ENCODE measurements at places on chromosomes 4 and X.

GRCh38 chr4:96134806-96135205 lies 294.9 kb downstream of the PDHA2 start:
- no peaks in the 10 kb centered on the region for H3K36me3 ChIP-seq
- no peak for DNase-seq
- H3K4me3 ChIP-seq = no peak overlapping the region
- H3K4me1 ChIP-seq = no peaks in the 10 kb centered on the region

DNA sequence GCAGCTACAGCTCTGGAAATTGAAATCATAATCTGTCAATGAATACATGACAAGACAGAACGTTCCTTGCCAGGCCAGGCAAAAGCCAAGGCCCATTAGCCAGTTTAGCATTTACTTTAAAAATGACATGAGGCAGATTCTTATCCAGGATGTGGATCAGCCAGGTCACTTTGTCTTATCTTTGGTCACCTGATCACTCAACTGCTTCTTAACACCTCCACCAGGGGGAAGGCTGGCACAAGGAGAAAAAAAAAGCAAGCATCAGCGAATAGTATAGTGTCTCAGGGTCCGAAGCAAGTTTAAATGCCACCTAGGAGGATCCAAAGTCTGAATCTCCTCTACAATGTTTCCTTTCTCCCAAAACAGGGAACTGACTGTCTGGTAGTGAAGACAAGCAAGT lies 18.8 kb downstream of the ATP1B4 start:
- H3K4me1 ChIP-seq = no peaks in the 10 kb centered on the region
- no peak for DNase-seq
- no peaks in the 10 kb centered on the region for H3K36me3 ChIP-seq
- H3K27ac ChIP-seq = no peak overlapping the region
- peaks cover 9% of the 10 kb centered on the region for H3K27me3 ChIP-seq

GRCh38 chrX:123189338-123189737 lies 5.3 kb downstream of the GRIA3 start:
- H3K27ac ChIP-seq = no peak overlapping the region
- DNase-seq = no peak
- no peak overlapping the region for H3K4me3 ChIP-seq
- no peaks in the 10 kb centered on the region for H3K4me1 ChIP-seq
- peaks cover 13% of the 10 kb centered on the region for H3K27me3 ChIP-seq

- H3K27ac ChIP-seq = no peak overlapping the region
- no peak overlapping the region for H3K4me3 ChIP-seq
- H3K36me3 ChIP-seq = no peaks in the 10 kb centered on the region
- DNase-seq = no peak
Observed at GRCh38 chr4:21765810-21766407, 182.7 kb downstream of the KCNIP4 start.

GRCh38 chr4:75107755-75108612 lies 175.1 kb downstream of the PARM1 start:
- H3K4me3 ChIP-seq = no peak overlapping the region
- H3K4me1 ChIP-seq = no peaks in the 10 kb centered on the region
- H3K27me3 ChIP-seq = no peaks in the 10 kb centered on the region
- no peak for DNase-seq

DNA sequence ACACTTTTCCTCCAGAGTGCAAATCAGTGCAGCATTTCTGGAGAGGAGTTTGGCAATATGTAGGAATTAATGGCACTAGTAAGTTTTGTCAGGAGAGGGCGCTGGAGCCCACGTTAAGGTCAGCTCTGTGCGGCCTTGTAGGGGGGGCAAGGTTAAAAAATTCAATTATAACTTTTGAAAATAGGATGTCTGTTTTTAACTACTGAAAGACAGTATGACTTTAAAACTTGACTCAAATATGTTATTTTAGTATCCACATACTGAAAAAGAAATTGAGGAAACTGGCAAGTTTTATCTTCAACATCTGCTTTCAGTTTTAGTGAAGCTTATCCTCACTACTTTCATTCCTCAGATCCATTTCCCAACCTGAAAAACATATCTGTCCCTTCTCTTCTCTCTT lies 30.9 kb upstream of the HSD17B13 start:
- no peak for DNase-seq
- H3K27me3 ChIP-seq = no peaks in the 10 kb centered on the region
- no peak overlapping the region for H3K4me3 ChIP-seq
- H3K27ac ChIP-seq = no peak overlapping the region
- H3K4me1 ChIP-seq = no peaks in the 10 kb centered on the region

Measured in natural killer cell treated with Interleukin-12 subunit alpha and Interleukin-12 subunit beta and Interleukin-15 and Interleukin-18, amount 100 ng/mL, for 72 hours (primary cell).